ENCODE measurements at places on chromosomes 7 and 10.

DNA sequence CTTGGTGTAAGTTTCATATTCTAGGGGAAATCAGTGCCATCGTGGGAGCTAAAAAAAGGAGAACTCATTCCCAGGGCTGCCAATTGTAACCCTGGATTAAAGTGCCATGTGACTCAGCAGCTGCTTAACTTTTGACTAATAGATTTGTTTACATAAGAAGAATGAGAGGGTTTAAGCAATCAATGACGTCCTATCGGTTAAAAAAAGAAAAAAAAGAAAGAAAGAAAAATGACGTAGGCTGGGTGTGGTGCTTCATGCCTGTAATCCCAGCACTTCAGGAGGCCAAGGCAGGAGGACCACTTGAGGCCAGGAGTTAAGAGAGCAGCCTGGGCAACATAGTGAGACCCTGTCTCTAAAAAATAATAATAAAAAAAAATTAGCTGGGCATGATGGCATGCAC, 116.2 kb upstream of the AFAP1L2 start:
- DNase-seq = no peak

- DNase-seq = no peak
Observed at GRCh38 chr7:112575864-112576263, 95.1 kb downstream of the LSMEM1 start.

- no peak for DNase-seq
Observed at GRCh38 chr10:128664729-128665128, 538.5 kb upstream of the MKI67 start.

DNA sequence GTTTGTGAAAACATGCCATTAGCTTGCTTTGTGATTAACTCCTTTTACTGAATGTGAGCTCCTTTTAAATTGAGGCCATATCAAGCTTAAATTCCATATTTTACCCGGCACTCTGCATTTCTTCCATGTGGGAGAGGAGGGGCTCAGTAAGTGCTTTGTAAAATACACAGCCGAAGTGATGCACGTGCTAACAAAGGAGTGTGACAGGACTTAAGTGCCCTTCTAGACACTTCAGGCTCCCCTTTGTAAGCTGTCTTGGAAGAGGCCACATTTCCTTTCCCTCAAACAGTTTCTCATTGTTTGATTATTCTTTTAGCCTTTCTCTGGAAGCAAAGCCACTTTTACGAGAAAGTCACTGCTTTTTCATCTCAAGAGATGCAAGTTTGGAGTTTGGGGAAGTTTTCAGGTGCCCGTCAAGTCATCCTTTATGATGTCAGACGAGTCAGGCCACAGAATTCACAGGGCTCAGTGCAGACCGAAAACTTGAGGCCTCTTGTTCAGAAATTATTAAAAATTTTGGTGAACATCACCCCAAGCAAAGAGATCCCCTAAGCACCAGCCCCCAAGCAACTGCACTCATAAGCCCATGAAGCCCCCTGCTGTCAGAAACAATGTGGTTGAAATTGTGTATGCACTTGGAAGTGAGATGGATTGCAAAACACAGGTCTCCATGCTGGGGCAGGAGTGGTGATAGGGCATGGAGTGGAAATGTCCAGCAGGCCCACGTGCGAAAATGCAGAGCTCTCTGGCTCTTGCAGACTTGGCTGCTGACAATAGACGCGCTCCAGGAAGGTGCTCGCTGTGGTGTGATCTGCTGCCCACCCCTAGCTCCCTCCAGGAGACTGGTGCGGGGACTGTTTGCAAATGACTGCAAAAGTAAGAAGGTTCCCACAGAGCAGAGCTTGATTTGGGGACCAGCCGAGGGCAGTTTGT, 11.5 kb downstream of the IKZF1 start:
- DNase-seq = no peak

DNA sequence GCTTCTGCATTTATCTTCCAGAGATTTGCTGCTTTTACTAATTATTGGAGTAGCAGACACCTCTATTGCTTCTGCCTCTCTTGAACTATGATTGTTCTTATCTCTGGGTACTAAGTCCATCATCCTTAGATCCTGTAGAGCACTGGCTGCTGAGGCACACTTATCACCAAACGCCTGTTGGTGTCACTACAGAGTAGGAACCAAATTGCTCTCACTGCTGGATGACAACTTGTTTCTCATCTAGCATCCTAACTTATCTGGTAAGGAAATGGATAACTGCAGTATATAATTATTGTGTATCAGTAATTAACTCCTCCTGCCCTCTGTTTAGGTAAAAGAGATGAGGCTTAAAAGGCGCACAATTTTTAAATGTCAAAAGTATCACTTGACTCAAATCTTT, 1059.4 kb downstream of the NRG3 start:
- peak; percentile 8 for DNase-seq

GRCh38 chr10:45586028-45586824, 86.3 kb downstream of the ZFAND4 start:
- no peak for DNase-seq

- DNase-seq = no peak
Observed at GRCh38 chr7:84218681-84219080, 24.1 kb upstream of the SEMA3A start.

GRCh38 chr7:156566812-156567549, 73.6 kb upstream of the RNF32 start:
- DNase-seq = no peak

DNA sequence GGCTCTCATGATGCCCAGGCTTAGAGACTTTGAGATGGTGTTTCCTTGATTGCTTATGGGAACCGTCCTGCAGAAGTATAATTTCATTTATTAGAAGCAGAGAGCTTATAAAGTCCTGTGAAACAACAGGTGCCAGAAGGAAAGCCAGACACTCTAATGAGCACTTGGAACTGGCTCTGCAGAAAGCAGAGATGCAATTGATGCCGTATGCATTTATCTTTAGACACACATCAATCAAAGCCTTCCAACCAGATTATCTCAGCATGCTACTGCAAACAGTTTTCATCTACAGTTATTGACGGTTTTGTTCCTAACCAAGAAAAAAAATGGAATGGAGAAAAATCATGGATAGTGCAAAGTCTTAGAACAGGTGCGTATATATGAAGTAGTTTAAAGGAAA, 371.7 kb upstream of the PRKCQ start:
- DNase-seq = no peak

DNA sequence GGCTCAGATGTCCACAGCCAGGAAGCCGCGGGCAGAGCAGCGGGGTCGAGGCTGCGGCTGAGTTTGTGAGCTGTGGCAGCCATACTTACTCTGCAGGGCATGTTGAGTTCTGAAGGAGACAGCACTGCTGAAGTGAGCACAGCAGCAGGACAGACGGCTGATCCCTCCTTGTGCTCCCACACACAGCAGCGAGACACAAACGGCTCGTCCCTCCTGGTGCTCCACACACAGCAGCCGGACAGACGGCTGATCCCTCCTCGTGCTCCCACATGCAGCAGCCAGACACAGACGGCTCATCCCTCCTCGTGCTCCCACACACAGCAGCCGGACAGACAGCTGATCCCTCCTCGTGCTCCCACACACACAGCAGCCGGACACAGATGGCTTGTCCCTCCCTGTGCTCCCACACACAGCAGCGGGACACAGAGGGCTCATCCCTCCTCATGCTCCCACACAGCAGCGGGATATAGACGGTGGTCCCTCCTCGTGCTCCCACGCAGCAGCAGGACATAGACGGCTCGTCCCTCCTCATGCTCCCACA, 305.1 kb downstream of the PTPRN2 start:
- DNase-seq = no peak

DNA sequence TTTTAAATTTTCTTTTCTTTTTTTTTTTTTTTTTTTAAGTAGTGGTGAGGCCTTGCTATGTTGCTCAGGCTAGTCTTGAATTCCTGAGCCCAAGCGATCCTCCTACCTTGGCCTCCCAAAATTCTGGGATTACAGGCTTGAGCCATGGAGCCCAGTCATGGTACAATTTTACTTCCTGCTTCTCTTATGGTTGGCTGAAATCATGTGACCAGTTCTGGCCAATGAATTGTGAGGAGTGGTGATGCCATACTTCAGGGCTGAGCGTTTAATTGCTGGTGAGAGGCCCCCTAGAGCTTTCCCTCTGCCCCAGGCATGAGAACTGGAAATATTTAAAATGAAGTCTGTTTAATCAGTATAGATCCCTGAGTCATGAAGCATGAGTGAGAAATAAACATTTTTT, 22.2 kb upstream of the BAIAP2L1 start:
- DNase-seq = no peak

- no peak for DNase-seq
Observed at GRCh38 chr7:11620406-11621253, 211.4 kb downstream of the THSD7A start.

DNA sequence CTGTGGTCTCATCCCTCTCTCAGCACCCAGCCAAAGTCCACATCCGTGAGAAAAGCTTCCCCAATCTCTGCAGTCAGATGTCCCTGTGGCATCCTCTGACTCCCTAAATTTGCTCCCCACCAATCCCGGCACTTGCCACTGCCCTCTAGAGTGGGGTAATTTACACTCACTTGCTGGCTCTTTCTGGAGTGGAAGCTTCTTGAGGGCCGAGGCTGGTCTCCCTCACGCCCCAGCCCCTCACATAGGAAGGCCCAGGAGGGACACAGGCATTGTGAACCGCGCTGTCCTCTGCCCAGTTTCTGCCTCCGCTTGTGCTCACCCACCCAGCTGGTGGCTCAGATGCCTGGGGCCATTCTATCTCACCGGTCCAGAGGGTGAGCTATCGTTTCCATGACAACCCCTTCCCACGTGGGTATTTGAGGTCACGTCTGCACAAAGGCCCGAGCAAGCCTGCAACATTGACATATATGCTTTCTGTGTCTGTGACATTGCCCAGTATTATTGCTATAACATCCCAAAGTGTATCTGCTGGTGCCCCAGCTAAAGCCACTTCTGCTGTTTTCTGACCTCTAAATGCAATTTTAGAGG, 97.3 kb upstream of the CTBP2 start:
- DNase-seq = no peak

DNA sequence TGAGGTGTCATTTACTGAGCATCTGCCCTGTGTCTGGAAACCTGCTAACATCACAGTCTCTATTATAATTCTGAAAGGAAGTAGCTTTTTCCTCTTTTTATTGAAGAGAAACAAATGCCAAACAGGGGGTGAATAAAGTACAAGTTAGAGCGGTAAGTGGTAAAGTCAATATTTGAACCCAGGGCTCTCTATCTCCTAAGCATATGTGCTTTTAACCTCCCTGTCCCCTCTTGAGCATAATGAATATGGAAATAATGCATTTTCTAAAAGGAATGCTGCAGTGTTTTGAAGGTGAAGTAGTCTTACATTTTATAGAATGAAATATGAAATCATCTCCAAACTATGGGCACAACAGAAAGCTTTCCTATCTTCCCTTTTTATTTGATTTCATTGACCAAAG, 196.7 kb downstream of the KIAA1217 start:
- DNase-seq = no peak

- DNase-seq = no peak
Observed at GRCh38 chr7:34163956-34164355, 258.6 kb downstream of the BMPER start.

GRCh38 chr7:32459788-32460187, 30.4 kb downstream of the LSM5 start:
- DNase-seq = no peak

DNA sequence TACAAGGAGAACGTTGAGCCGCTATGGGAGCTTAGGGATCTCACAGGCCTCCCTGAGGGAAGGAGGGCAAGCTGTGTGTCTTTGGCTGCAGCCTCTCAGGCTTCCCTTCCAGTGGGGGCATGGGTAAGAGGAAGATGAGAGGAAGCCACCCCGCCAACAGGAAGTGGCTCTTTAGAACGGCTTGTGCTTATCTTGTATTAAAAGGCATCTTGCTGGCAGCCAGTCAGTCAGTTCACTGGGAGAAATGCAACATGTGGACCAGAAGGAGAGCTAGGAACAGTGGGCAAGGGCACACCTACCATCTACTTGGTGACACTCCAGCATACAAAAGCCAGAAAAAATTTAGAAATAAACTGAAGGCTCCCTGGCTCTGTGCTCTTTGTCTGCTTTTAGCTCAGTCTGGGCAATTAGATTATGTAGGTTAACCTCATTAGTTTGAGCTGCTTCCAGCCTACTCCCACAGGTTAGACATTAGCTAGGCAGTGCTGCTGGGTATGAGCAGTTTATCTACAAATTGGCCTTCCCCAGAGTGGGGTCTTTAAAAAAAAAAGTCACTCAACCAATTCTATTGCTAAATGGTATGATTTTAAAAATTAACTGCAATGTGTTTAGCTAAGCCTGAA, 595.9 kb downstream of the KCNMA1 start:
- DNase-seq = no peak

DNA sequence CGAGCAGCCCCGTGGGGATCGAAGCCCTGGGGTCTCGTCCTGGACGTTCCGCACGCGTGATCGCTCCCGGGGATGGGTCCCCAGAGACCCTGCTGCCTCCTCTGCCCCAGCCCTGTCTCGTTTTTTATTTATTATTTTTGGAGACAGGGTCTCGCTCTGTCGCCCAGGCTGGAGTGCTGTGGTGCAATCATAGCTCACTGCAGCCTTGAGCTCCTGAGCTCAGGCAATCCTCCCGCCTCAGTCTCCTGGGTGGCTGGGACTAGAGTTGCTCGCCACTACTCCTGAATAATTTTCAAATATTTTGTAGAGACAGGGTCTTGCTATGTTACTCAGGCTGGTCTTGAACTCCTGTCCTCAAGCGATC, 319 bp upstream of the STX1A start:
- no peak for DNase-seq

- DNase-seq = no peak
Observed at GRCh38 chr7:50652400-50653125, 87.4 kb upstream of the DDC start.

DNA sequence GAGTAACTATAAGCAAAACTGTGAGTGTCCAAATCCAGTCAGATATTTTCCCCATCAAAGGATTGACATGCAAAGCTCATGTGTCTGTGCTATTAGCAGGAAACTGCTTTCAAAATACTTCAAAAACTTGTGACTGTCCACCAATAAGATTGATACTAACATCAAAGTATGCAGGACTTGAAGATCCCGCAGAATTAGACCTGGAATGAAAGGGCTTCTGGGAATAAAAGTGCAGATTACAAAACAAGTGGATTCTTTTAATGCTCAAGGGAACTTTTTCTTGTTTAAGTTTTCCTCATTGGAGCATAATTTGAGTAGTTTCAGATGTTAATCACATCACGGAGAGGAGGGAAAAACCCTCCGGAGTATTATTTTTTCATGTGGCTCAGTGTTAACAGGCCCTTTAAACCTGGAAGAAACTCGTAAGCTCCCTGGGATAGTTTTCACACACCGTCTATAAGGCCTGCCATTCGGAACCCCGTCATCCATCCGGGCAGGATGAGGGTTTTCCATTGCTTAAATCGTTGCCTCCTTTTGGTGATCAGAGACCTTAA, 33.9 kb upstream of the MKX start:
- no peak for DNase-seq

GRCh38 chr10:58813573-58813972, 300.9 kb downstream of the BICC1 start:
- DNase-seq = no peak

- DNase-seq = no peak
Observed at GRCh38 chr10:115969591-115969990, 303.4 kb downstream of the GFRA1 start.

DNA sequence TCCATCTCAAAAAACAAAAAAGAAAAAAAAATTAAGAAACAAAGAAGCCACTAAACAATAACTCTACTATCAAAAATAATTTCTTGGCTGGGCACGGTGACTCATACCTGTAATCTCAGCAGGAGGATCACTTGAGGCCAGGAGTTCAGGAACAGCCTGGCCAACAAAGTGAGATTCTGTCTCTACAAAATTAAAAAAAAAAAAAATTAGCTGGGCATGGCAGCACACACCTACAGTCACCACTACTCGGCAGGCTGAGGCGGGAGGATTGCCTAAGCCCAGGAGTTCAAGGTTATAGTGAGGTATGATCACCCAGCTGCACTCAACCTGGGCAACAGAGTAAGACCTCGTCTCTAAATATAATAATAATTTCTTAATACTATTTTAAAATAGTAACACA, 69.0 kb downstream of the PARD3 start:
- DNase-seq = no peak

- DNase-seq = no peak
Observed at GRCh38 chr10:84065804-84066601, 73.3 kb upstream of the GHITM start.
